ENCODE measurements at places on chromosomes 6 and 20.

DNA sequence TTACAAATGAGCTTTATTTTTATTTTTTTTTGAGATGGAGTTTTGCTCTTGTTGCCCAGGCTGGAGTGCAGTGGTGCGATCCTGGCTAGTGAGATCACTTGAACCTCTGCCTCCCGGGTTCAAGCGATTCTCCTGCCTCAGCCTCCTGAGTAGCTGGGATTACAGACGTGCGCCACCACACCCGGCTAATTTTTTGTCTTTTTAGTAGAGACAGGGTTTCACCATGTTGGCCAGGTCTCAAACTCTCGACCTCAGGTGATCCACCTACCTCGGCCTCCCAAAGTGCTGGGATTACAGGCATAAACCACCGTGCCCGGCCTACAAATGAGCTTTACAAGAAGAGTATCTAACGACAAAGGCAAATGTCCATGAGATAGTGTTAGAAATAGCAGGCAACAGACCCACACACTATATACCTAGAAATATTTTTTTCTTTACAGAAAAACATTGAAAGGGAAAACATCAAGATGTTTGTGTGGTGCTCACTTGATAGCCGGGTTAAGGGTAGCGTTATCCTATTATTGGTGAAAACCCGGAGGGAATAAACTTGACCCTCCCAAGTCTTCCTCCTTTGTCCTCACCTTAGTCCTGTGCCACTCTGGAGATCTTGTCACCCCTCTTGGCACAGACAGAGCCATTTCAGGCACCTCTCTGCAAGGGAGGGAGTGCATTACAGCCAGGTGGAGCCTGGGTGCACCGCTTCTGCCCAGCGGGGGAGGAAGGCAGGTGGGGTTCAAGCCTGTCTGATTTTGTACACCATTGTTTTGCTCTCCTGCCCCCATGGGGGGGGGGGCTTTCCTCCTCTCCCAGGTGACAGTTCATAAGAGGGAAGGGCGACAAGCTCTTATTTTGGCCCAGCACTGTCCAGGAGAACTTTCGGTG lies 21.0 kb upstream of the AVP start:
- no peak for DNase-seq

- no peak for DNase-seq
These were observed 152.5 kb upstream of the ECI2 start for GRCh38 chr6:4287811-4288244.

GRCh38 chr6:20266851-20267608 lies 54.8 kb upstream of the MBOAT1 start:
- DNase-seq: no peak

DNA sequence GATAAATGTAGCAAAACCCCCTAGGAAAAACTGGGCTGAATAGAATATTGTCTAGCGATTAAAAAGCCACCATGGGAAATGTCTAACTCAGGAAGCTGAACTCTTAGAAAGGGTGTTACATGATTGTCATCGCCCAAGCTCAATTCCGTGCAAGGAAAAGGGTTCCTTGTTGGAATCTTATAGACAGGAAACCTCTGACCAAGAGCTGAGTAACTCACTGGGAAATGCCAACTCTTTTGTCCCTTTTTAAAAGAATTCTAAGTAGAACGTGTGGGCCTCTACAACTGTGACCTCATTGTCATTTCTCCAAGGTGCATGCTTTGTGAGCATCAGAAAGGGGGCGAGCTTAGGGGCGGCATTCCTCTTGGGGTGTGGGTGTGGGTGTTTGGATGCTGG lies 88.1 kb downstream of the SYNJ2 start:
- no peak for DNase-seq

GRCh38 chr6:57267586-57268293 lies 45.6 kb upstream of the RAB23 start:
- no peak for DNase-seq

DNA sequence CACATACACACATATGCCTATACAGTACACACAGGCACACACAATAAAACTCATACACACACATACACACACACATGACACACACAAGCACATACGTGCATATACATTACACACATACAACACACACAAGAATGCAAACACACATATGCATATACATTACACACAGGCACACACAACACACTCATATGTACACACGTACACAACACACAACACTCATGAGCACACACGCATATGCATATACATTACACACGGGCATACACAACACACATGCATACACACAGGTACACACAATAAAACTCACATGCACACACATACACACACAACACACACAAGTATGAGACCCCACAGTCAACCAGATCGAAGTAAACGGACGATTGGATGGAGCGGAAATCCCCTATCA lies 238.2 kb downstream of the ERMARD start:
- DNase-seq: no peak

DNA sequence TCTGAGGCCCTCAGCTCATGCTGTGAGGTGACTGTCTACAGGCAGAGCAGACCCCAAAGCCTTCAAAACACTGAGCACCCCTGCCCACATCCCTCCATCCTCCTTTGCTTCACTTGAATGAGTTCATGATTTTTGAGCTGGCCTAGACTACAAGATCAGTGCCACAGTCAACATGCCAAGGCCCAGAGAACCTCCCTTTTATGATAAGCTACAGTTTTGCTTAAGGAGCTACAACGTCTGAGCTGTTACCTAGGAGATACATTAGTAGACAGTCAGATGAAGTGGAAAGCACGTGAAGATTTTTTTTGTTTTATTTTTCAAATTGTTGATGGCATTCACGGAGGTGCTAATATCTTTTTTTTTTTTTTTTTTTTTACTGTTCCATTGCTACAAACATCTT lies 139.0 kb downstream of the SOBP start:
- no peak for DNase-seq

- no peak for DNase-seq
These were observed 73.1 kb downstream of the PTCHD4 start for GRCh38 chr6:48037946-48038345.

DNA sequence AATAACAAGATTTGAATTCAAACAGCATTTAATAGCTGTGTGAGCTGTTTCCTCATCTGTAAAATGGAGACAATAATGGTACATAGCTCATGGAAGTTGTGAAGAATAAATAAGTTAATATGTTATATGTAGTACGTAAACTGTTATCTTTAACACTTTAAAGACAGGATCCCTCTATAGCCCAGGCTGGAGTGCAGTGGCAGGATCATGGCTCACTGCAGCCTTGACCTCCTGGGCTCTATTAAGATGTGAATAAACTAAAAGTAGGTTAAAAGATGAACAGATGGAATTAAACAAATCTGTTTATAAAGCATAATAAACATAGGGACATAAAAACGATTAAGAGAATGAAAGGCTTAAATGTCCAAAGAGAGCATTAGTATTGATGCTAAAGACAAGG lies 3.0 kb downstream of the AMD1 start:
- no peak for DNase-seq

- no peak for DNase-seq
These were observed 109.1 kb downstream of the TSHZ2 start for GRCh38 chr20:53080969-53081871.

- no peak for DNase-seq
These were observed 26.4 kb upstream of the BACH2 start for GRCh38 chr6:90322976-90323474.

DNA sequence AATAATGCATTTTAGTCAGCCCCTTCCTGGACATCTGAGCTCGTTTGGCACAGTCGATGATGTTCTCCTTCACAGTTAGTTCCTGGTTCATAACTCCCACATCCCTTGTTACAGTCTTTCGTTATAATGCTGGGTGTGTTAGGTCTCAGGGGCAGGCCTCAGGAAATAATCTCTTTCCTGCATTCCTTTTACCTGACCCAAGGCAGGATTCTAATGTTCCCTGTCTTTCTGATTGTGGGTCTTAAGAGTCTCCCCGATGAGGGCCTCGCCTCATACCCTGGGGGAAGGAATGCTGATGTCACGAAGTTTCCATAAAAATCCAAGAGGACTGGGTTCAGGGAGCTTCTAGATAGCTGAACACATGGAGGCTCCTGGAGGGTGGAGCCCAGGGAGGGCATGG lies 104.0 kb upstream of the CARMIL1 start:
- no peak for DNase-seq

GRCh38 chr6:53540129-53540692 lies 4.7 kb downstream of the GCLC start:
- no peak for DNase-seq

DNA sequence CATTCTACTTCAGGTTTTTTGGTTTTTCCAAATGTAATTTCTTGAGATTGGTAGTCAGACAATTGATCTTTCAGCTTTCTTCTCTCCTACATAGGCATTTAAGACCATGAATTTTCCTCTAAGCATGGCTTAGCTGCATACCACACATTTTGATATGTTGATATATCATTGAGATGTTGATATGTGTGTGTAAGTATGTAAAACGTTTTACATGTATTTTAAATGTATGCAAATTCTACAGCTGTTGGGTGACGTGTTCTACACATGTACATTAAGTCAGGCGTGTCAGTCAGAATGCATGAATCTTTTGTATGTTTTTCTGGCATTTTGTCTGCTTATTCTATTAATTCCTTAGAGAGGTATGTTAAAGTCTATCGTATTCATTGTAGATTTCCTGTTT lies 228.2 kb downstream of the CDH26 start:
- DNase-seq: no peak

DNA sequence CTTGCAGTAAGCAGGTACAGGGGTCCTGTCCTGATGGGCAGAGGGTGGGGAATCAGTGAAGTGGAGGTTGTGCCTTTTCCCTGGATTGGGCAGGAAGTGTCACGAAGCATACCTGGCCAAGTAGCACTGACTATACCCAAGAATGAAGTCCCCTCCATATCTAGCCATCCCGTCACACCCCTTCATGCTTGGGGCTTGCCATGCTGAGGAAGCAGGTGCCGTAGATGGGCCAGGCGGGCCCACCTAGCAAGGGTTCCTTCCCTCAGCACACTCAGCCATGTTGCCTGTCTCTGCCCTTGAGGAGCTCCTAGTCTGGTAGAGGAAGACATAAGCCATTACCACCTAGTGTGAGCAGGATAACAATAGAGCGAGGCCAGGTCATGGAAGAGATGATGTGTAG lies 33.5 kb downstream of the EIF2S2 start:
- DNase-seq: no peak
